NCI-H1436 treated with DMSO at 0.1 percent for 48 hours (cell line): ENCODE measurements at places on chromosomes 7 and 10.

- DNase-seq: no peak
Observed at GRCh38 chr10:114304571-114305421, 65.7 kb downstream of the VWA2 start.

DNA sequence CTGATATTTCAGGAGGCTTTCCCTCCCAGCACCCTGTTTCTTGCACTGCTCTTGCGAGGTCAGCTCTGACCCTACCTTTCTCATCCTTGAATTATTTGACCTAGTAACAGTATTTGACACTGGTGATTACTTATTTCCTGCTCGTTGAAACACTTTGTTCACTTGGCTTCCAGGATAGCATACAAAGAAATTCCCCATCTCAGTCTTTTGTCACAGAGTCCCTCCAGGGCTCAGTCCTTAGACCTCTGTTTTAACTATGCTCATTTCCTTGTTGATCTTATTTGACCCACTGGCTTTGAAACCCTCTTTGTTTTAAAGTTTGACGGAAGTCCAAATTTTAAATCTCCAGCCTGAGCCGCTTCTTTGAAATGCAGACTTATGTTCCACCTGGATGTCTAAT lies 29.9 kb downstream of the BMPR1A start:
- no peak for DNase-seq

GRCh38 chr7:72925546-72926120 lies 738 bp downstream of the POM121 start:
- DNase-seq: no peak

DNA sequence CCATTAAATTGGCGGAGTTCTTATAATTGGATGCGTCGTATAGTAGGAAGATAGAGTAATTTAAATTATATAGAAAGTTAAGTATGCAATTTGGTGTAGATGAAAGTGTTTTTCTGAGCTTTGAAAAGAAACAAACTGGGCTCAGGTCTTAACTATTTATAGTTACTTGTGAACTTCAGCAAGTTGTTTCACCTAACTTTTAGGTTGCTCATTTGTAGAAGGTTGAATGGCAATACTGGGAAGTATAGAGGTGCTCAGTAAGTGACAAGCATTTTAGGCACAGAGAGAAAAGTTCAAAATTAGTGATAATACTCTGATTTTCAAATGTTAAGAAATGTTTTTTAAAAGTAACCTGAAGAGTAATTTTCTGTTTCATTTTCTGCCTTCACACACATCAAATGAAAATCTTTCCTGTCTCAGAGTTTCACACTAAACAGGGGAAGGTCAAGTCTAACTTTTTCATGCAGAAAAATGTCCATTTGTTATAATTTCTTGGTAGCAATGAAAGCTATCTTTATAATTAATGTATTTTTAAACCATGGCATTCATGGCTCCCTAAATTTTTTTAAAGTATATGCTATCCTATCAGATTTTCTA lies 146.5 kb downstream of the PHF14 start:
- no peak for DNase-seq

DNA sequence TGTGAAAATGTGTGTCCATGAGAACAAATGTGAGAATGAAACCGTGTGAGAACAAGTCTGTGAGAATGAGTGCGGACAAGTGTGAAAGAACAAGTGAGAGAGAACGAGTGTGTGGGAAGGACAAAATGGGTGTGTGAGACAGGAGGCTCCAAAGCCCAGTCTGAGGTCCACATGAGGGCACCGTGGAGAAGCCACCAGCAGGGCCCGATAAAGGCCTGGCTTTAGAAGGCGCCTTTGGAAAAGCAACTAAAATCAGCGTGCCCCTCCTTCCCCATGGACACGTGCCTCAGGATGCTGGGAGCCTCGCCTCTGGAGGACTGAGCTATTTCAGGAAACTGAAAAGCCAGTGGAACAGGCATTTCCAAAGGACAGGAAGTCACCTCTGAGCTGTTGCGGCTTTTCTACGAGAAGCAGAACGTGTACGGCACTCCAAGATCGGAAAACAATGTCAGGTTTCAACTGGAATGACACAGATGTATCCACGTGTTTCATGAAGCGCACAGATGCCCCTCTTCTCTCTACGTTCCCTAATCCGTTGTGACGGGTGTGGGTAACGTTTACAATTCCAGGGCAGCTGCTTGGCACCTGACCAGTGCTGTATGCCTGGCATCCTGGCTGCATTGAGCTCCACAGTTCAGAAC lies 46.4 kb downstream of the ESYT2 start:
- DNase-seq: no peak

- DNase-seq: no peak
Observed at GRCh38 chr10:8221451-8221850, 167.0 kb downstream of the GATA3 start.

DNA sequence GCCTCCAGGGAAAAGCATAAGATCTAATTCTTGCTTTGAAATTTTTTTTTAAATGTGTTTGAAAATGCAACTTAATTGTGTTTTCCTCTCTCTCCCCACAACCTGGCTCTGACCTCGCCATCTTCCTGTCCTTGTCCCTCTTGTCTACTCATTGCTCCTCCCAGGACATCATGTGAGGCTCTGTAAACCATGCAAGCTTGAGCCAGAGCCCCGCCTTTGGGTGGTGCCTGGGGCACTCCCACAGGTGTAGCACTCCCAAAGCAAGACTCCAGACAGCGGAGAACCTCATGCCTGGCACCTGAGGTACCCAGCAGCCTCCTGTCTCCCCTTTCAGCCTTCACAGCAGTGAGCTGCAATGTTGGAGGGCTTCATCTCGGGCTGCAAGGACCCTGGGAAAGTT lies 9.8 kb upstream of the CDHR1 start:
- no peak for DNase-seq

DNA sequence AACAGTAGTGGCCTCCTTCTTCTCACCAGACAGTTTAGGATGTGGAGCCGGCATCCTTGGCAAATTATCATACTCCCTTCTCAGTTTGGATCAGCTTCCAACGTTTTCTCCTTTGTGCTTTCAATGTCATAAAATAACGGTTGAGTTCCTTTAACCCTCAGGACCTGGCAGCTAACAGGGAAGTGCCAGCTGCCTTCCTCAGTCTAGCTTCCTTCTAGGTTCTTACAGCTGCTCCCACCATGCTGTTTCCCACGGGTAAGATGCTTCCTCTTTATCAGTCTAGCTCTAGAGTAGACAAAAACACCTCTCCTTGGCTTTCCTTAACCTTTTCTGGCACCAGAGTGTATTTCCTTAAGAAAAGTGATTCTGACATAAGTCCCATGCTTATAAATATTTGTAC lies 33.2 kb downstream of the BLVRA start:
- no peak for DNase-seq

DNA sequence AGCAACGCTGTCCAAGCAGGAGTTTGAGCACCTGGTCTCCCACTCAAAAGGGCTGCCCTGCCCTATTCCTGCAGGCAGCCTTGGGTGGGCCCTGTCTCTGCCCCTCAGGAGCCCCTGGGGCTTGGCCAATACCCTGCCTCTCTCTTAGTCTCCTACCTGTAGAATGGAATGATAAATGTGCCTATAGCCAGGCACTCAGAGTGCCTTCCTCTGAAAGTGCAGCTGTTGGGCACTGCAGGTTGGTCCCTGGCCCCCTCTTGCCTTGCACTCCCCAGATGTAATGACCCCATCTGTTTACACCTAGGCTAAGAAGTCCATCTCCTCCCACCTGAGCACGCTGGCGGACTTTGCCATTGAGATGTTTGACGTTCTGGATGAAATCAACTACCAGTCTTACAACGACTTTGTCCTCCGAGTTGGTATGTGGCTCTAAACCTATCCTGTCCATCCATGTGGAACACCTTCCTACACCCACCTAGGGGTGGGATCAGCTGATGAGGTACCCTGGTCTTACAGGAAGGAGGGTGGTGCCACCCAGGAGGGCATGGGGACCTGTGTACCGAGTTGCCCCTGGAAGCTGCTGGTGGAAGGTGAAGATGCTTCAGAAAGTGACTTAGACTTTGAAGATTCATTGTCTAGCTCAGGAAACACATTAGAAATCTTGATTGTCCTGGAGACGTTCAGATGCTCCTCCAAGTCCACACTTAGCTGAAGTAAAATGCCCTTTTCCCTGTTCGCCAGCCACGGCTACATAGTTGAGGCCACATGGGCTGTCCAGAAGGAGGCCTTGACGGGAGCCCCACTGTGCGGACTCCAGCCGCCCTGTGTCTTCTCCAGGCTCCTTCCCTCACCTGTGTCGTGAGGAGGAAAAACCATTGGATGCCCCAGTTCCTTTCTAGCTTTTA lies 134.1 kb downstream of the ADCY1 start:
- DNase-seq: no peak

GRCh38 chr10:7895699-7896090 lies 77.4 kb downstream of the TAF3 start:
- DNase-seq: no peak

DNA sequence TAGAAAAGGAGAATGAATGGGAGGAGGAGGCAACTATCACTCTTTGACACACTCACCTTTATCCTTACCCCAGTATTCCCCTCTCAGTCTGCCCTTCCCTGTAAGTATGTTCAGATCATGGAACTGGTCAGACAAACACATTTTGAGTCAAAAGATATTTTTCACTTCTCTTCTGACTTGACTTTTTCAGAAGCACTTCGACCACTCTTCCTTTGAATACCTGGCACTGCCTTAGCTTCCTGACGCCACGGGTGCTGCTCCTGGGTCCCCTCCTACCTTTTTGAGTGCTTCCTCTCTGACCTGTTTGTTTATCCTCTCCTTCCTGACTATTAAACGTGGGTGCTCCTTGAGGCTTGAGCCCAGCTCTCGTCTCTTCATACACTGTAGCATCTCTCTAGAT lies 19.8 kb upstream of the C10orf67 start:
- DNase-seq: no peak

DNA sequence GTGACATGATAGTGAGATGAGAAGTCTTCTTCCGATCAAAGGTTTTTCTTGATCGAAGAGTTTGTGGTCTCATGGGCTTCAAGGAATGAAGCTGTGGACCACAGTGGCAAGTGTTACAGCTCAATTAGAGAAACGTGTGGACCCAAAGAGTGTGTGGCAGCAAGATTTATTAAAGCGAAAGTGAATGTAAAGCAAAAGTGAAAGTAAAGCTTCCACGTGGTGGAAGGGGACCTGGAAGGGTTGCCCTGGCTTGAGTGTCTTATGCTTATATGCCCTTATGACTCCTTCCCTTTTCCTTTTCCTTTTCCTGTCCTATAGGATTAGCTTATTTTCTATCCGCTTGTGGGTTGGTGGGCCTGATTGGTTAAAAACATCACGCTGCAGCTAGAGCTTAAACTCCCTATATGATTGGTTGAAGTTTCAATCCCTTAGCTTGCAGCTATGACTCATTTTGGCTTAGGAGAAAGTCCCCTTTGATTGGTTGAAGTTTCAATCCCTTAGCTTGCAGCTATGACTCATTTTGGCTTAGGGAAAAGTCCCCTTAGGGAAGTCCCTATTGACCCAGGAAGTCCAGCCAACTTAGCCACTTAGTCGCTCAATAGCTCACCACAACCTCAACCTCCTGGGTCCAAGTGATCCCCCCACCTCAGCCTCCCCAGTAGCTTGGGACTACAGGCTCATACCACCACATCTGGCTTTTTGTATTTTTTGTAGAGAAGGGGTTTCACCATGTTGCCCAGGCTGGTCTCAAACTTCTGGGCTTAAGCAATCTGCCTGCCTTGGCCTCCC lies 34.7 kb downstream of the MRPS24 start:
- no peak for DNase-seq

DNA sequence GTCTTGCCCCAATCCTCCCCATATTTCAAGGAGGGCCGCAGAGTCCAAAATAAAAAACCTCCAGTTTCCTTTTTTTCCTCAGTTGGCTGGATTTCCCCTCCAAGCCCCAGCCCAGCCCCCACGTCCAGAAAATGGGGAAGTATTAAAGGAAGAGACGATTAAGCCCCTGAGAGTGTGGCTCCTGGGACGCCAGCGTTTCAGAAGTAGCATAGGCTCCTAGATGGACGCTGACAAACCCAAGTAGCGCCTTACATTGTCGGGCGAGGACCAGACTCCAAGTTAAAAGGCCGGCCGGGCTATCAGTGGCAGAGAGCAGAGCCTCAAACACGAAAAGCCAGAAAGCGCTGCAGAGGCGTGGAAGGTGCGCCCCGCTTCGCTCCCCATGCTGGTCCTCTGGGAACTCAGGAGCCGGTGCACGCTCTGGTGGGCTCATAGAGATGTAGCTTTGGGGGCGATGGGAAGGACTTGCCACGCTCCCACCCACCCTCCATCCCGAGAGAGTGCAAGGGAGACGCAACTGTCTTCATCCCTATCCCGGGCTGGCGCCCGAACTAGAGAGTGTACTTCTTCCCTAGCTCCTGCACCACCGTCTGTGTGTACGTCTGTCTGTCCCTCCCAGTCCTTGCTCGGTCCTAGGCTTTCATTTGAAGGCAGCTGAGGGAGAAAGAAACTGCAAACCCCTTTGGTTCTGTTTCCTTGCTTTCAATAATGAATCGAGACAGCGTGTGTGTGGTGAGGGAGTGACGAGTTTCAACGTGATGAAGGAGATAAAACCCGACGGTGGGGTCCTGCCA lies 6.3 kb upstream of the EMX2 start:
- no peak for DNase-seq

DNA sequence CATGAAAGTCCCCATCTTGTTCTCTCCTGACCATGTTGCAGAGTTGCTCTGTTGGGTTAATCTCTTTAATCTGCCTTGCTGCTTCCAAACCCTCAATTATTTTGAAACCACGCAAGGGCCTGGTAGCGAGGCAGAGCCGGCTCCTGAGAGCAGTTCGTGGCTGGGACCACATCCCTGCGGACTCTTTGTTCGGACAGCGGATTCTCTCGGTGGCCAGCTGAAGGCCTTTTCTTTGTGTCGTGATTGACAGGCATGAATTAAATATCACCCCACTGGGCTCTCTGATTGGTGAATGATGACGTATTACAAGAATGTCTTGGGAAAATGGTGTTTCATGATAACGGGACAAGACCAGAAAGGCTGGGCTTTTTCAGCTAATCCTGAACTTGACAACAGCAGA lies 66.9 kb upstream of the ARHGAP21 start:
- no peak for DNase-seq

GRCh38 chr7:128833148-128833945 lies 3.1 kb downstream of the FLNC start:
- DNase-seq: no peak

- no peak for DNase-seq
Observed at GRCh38 chr10:76624470-76624869, 1013.1 kb downstream of the KCNMA1 start.

- no peak for DNase-seq
Observed at GRCh38 chr7:148787571-148788295, 89.0 kb downstream of the CUL1 start.

DNA sequence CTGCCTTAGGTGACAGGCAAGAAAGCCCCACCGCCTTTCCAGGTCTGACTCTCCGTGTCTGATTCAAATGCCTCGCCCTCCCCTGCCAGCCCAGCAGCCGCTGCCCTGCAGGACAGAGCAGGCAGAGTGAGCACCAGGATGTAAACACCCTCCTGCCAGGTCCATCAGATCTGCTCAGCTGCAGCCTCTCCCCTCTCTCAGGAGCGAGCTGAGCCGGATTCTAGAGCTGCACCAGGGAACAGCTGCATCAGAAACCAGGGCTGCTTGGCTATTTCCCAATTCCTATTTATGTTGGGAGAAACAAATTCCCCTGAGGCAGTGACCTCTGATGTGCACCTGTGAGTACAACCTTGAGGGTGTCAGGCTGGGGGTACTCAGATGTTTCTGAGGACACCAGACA lies 121.5 kb upstream of the ZMIZ1 start:
- no peak for DNase-seq

- DNase-seq: no peak
Observed at GRCh38 chr10:114779803-114780576, 41.6 kb upstream of the FHIP2A start.

- DNase-seq: no peak
Observed at GRCh38 chr7:155516466-155516865, 29.9 kb downstream of the CNPY1 start.
